ENCODE measurements at places on chromosomes 16 and 17.

DNA sequence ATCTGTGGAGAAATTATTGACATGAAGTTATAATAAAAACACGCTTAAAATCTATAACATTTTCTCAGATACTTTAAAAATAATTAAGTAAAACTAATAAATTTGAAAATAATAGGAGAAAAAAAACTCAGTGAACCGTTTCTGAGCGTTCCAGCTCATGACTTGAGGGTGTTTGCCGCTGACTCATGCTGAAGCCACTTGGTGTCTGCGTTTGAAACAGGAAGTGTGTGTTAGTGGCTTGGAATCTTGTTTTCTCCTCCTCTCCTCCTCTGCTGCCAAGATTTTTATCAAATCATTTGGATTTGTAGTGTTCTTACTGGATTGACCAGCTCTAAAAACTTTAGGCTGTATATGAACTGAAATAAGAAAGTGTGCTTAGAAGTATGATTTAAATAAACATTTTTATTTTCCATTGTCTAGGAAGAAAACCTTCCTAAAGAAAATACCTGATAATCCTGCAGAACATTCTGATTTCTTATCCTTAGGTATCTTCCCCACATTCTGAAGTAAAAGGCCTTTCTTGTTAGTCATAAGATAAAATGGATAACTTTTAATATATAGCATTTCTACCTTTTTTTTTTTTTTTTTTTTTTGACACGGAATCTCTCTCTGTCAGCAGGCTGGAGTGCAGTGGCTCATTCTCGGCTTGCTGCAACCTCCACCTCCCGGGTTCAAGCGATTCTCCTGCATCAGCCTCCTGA is 30.8 kb downstream of the USP10 start:
- peak; percentile 93 for DNase-seq

DNA sequence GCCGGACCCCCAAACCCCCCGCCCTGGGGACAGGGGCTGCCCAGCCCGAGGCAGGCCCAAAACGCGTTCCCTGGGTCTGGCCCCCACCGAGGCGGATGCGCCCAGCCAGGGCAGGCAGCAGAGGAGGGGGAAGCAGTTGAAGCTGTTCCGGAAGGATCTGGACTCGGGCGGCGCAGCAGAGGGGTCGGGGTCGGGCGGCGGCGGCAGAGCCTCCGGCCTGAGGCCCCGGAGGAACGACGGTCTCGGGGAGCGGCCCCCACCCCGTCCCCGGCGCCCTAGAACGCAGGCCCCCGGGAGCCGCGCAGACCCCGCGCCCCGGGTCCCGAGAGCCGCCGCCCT is 22.9 kb upstream of the ZFPM1 start:
- no peak for DNase-seq

- DNase-seq, result no peak
Measured at GRCh38 chr17:80725517-80725916, 180.9 kb downstream of the RPTOR start.

- no peak for DNase-seq
Measured at GRCh38 chr17:29084541-29085146, 41.7 kb downstream of the PIPOX start.

DNA sequence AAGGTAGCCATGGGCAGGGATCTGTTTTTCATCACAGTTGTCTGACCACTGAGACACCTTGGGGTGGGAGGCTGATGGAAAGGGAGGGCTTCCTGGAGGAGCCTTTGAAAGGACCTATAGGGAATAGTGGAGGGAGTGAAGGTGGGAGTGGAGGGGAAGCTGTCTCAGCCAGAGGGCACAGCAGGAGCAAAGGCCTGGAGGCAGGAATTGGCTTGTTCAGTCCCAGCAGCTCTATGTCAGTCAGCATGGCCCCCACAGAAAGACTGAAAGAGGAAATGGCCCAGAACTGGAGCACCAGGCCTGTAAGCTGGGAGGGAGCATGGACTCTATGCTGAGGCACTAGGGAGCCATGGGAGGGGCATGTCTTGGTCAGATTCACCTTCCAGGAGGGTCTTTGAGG is 12.8 kb upstream of the CBFB start:
- no peak for DNase-seq

- no peak for DNase-seq
Measured at GRCh38 chr17:78818152-78818846, 22.3 kb downstream of the USP36 start.

DNA sequence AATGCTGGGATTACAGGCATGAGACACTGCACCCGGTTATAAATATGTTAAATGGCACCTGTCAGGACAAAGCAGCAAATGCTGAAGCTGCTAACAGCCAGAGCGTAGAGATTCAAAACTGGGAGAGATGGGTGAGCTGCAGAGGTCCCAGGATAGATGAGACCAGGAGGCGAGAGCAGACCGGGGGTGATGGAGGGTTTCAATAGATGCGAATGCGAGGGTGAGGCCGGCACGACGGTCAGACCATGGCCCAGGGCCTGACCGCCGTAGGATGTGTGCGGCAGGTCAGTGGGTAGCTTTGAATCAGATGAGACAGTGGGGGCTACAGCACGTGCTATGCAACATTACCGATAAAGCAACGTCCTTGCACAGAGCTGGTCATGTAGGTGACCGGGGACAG is 14.3 kb downstream of the CCDC40 start:
- DNase-seq, result no peak

GRCh38 chr16:66925322-66925840 is at the start of gene RRAD:
Gene RRAD (minus strand): TSS chr16:66925535. CDS start chr16:66925179, 356 bp downstream.
- peak; percentile 41 for DNase-seq

GRCh38 chr17:28093999-28094716 is 51.7 kb downstream of the NLK start:
- no peak for DNase-seq

GRCh38 chr17:37483311-37484039 is 6.2 kb upstream of the DUSP14 start:
- DNase-seq, result peak; percentile 74

GRCh38 chr17:65290056-65290455 is 152.9 kb downstream of the RGS9 start:
- no peak for DNase-seq

DNA sequence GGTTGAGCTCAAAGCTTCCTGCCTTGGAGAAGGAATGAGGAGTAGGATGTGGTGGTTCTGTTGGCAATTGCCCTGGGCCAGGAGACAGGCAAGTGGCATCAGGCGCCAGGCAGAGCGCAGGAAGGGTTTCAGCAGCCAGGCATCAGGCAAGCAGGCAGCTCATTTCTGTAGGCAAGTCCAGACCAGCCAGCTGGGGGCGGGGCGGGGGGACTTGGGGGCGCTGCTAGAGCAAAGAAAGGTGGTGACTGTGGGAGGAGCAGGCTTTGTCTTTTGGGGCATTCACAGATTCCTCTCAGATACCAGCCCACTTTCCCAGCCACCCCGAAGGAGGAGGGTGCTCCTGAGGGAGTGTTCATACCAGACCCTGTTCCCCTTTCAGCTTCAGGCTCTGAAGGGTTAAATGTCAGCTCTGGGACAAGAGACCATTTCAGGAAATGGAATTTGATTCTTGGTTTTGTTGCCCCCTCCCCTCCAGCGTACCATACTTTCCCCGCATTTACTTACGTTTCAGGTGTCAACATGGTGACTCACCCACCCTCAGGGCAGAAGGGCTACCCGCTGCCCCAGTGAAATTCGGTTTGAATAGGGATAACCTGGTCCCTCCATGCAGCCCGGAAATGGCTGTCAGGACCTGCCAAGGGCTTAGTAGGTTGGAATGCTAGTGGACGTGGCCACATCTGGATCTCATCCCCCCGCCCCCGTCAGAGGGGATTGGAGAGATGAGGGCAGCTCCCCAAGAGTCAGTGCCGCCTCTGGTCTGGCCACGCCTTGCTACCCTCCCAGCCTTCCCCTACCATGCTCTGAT is 13.2 kb downstream of the NGFR start:
- DNase-seq, result peak; percentile 65

DNA sequence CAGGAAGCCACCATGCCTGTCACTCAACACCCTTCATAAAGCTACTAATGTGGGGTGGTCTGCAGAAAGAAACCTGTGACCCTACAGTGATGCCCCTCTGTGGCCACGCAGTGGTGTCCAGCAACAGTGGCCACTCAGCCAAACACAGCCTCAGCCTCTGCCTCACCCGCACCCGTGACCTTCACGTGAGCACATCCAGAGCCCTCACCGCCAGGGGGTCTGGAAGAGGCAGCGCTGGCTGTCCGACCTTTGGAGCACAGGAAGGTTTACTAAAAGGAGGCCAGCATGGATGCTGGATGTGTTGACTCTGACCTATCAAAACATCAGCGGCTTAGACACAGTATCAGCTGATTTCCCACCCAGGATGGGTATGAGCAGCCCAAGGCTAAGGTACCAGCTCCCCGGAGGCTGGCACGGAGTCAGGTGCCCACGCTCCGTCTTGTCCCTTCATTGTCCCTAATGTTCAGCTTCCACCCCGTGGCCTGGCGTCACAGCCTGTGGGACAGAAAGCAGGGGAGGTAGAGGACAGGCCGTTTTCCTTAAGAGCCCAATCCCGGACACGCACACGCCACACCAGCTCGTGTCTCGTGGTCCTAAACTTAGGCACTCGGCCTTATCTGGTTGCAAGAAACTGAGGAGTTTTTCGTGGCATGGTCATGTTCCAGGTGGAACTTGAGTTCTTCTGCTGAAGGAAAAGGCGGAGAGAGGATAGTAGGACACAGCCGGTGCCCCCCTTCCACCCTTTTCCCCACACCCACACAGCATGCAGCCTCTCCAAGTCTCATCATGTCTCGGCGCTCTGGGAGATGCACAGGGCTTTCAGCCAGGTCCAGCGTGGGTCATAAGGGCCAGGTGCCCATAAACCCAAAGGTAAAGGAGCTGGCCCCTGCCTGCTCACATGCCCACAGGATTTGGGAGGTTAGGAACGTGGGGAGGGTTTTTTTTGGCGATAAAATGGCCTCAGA is 49.7 kb upstream of the ENDOV start:
- DNase-seq, result no peak

DNA sequence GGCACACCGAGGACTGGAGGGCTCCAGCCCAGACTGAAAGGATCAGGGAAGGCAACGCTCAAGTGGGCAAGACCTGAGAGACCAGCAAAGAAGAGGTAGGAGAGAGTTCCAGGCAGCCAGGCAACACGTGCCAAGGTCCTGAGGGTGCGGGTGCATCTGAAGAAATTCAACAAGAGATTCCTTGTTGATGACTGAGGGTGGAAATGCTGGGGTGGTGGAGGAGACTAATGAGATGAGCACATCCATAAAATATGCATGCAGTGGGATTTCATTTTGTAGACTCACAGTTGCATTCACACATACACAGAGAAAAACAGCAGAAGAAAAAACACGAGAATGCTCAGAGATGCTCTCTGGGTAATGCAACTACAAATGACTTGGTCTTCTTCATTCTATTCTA is 154.8 kb upstream of the FOXF1 start:
- DNase-seq, result peak; percentile 98

GRCh38 chr16:17371299-17371698 is 99.5 kb downstream of the XYLT1 start:
- DNase-seq, result no peak

GRCh38 chr16:17283016-17283415 is 187.7 kb downstream of the XYLT1 start:
- no peak for DNase-seq

GRCh38 chr16:86072328-86073102 is 173.6 kb downstream of the IRF8 start:
- DNase-seq, result peak; percentile 65

GRCh38 chr16:13186813-13187212 is 285.4 kb downstream of the SHISA9 start:
- no peak for DNase-seq

- DNase-seq, result peak; percentile 12
Measured at GRCh38 chr16:48244863-48245195, 729 bp downstream of the LONP2 start.

GRCh38 chr16:75535901-75536300 is at the start of gene CHST5:
Gene CHST5 (minus strand): TSS chr16:75536108. CDS start chr16:75530384, 5,724 bp downstream.
- no peak for DNase-seq

DNA sequence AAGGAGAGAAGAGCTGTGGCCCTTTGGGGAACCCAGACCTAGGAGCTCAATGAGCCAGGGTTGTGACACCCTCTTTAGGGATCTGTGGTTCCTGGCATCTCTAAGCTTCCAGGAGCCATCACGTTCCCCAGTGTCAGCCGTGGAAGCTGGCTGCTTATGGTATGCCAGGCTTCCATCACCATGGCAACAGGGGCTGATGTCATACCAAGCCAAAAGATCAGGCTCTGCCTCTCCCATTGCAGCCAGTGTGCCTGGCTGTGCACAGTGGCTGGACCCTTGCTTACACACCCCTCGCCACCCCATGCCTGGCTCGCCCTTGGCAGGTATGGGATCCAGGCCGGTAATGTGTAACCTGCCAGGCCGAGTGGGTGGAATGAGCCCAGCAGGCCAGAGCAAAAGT is 91.1 kb downstream of the SSH2 start:
- DNase-seq, result peak; percentile 58

DNA sequence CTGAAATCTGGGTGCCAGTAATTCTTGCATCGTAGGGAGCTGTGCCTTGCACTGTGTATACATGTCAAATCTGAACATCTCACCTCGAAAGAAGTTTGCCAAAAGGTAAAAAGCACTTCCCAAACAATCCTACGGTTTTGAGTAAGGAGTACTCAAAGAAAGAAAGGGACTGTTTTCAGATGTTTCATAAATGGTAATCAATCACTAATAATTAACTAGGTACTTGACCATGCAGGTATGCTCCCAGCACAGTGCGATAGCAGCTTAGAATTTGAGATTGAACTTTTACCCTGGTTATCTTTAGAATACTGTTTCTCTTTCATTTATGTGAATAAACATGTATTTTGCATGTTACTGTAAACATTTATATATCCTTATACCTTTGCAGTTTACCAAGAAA is 39.0 kb downstream of the PRKCA start:
- no peak for DNase-seq

GRCh38 chr17:19411631-19412030 is 599 bp downstream of the RNF112 start:
- DNase-seq, result no peak

- DNase-seq, result no peak
Measured at GRCh38 chr17:73984941-73985340, 218.5 kb upstream of the RPL38 start.

DNA sequence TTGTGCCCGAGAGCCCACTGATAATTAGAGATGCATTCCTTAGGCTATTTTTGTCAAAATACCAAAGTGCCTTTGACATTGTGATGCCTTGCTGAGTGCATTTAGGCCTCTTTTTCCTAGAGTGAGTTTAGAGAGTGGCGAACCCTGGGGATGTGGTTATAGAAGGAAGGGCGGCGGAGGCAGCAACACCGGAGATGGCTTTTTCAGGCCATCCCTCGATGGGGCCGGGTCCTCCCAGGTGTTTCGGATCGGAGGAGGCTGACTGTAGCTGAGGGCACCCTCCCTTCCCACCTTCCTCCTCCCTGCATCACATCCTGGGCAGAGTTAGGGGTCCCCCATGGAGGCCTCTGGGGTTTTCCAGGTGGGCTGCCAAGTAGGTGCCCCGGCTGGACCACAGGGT is 6.6 kb upstream of the SNAI3 start:
- DNase-seq, result no peak

- DNase-seq, result no peak
Measured at GRCh38 chr17:6241381-6241780, 171.2 kb downstream of the WSCD1 start.
